ENCODE measurements at places on chromosomes 12 and 14.
A peak's percentile ranks its signal among the peaks of the same experiment; 100 is the strongest.

DNA sequence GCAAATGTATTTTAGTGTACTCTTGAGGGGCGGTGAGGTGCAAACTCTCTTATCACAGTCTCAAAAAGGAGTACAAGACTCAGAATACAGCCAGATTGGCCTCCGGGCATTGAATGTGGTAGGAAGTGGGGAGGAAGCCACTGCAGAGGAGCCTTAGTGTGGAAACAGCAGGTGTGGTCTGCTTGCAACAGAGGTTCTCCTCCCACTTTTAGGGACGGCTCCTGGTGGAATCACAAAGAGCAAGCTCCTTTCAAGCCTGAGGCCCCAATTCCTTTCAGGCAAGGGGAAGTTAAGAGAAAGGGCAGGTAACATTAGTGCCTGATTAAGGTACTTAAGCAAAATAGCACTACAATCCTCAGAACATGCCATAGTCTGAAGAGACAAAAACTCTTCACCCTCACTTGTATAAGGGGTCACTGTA lies 23.7 kb upstream of the SLC2A3 start:
- no peak for DNase-seq

- DNase-seq = peak; percentile 29
Measured at GRCh38 chr12:4909734-4910501, at the start of gene KCNA1. TSS of gene KCNA1 (plus strand) at chr12:4909905. CDS start at chr12:4911379, 1,474 bp downstream.

GRCh38 chr12:105946493-105946901 lies 192.3 kb downstream of the NUAK1 start:
- DNase-seq = no peak

DNA sequence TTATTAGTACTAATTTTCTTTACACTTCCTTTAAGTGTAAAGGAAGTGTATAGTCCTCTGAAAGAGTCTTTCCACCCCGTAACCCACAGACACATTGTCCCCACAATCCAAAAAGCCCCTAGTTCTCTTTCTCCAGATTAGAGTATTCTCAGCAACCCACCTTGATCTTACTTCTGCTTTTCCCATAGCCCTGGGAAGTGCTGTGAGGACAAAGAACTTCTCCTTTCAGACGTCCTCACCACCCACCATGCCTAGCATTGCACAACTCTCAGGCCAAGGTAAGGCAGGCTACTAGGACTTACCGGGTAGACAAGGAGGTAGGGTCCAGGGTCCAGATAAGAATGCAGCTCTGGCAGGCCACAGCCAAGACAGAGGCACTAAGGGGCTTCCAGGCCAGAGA lies 7.4 kb downstream of the AAAS start:
- no peak for DNase-seq

DNA sequence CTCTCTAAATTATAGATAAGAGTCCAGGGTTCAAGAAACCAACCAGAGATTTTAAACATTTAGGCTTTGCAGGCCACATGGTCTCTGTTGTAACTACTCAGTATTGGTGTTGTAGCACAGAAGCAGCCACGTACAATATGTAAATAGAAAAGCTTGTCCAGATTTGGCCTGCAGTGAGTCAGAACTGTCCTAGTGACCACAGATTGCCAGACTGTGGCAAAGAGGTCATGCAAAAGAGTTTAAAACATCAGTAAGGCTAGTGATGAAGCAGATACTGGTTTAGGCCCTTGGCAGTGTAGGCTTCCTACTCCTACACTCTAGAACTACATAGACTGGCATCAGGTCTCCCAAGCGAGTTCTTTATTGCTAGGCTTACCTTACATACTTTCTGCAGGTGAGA lies 117.6 kb upstream of the GARIN6 start:
- no peak for DNase-seq

DNA sequence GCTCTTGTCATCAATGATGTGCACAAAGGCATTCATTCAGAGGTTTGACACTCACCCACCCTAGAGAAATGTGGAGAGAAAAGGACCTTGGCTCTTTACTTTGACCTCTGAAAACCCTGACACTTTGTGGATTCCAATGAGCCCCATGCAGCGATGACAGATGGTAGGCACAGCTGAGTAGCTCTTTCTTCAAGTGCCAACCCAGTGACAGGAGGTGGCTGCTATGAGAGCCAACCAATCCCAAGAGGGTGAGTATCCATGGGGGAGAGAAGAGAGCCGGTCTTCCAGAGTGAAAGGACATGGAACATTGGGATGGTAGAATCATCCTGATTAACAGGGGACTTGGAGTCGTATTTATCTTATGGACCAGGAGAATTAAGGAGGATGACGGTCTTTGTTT lies 17.8 kb downstream of the SLC8A3 start:
- no peak for DNase-seq

DNA sequence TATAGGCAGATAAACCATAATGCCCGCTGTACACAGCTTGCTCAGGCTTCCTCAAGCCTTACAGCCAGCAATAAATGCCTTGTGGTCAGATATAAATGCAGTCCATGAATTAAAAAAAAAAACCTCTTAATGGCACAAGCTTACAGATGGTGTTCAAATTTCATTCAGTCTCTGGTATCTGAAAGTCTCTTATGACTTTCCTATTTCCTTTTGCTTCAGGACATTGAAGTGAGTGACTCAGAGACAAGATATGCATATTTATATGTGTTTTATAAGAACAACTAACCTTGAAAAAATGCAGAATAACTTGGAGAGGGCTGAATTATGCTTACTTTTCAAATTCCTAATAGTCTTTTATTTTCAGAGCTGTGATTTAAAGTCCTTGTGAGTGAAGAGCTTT lies 426.9 kb upstream of the MIS18BP1 start:
- peak; percentile 91 for DNase-seq

GRCh38 chr12:107442326-107442987 lies 243.1 kb upstream of the PWP1 start:
- DNase-seq = peak; percentile 21

GRCh38 chr12:91009319-91009950 lies 4.7 kb upstream of the EPYC start:
- DNase-seq = no peak

GRCh38 chr14:34355584-34356263 lies 106.3 kb downstream of the SPTSSA start:
- peak; percentile 68 for DNase-seq

DNA sequence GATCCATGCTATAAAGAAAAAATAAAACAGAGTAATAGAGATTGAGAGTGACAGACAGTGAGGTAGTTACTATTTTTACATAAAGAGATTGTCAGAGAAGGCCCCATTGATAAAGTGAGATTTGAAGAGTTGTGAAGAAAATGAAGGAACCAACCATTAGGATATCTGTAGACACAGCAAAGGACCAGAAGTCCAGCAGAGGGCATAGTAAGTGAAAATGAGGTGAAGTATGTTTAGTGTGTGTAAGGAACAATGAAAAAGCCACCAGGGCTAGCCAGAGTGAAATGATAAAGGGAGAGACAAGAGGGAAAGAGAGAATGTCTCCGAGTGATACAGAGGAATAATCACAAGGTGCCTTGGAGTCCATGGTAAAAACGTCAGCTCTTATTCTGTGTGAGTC lies 411.0 kb downstream of the NELL2 start:
- DNase-seq = no peak

GRCh38 chr12:75782069-75782581 lies 249.5 kb downstream of the PHLDA1 start:
- no peak for DNase-seq

DNA sequence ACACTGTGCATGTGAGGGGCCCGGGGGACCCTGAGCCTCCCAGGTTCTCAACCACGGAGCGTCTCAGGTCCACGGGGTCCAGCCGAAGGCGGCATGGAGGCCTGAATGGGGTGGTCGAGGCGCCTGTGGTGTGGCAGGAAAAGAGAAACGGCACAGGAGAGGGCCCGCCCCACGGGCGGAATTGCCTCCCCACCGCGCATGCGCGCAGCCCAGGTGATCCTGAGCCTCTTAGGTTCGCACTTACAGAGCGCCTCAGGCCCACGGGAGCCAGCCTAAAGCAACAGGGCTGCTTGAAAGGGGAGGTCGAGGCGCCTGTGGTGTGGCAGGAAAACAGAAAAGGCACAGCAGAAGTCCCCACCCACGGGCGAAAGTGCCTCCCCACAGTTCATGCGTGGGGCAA lies 311.0 kb downstream of the ALG10 start:
- DNase-seq = no peak

- peak; percentile 31 for DNase-seq
Measured at GRCh38 chr14:34684578-34684977, 29.8 kb downstream of the CFL2 start.

GRCh38 chr12:78149459-78149858 lies 318.8 kb downstream of the NAV3 start:
- DNase-seq = no peak

GRCh38 chr14:31122098-31122611 lies 85.4 kb downstream of the HECTD1 start:
- DNase-seq = peak; percentile 23

GRCh38 chr14:48974994-48975393 lies 611.2 kb downstream of the RPS29 start:
- no peak for DNase-seq

DNA sequence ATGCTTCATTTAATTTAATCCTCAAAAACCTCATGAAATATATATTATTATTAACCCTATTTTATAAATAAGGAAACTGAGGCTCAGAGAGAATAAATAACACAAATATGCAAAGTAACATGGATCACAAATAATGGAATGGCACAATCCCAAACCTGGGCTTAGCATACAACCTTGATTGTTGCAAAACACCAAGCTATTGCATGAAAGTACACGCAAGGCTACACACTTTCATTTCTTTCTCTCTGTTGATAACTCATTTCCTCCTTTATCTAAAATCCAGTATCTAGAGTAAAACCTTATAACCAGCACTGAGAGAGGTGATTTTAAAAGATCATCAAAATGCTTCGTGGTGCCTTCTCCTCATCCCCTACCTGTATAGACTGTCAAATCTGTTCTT lies 2.8 kb upstream of the DAAM1 start:
- DNase-seq = no peak

DNA sequence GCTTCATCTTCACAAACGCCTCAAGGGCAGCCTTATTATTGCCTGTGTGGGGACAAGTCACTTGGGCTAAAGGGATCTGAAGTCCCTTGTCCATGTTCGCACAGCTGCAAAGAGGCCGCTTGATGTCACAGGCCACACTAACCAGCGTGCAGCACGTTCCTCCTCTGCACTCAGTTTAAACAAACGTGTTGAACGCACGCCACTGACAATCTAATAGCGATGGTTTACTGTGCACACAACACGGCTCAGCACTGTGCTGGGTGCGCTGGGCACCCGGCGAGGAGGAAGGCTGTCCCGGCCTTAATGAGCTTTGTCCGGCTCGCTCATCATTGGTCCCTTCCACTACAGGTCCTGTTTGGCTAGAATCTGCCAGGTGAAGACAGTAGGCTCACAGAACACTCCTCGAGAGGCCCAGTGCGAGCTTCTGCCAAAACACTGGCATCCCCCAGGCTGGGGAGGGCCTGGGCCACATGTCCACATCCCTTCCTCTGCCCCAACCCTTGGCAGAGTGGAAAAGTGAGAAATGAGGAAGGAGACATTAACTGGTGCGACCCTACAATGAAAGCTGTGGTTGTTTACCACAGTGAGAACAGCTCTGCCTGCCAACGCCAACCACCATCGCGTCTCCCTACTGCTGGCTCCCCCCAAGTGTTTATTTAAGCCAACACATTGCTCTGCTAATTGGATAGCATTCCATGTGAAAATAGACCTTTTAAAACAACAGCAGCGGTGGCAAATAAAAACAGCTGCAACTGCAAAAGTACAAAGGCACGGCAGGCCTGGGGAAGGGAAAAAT lies 113.2 kb downstream of the RBM19 start:
- no peak for DNase-seq

DNA sequence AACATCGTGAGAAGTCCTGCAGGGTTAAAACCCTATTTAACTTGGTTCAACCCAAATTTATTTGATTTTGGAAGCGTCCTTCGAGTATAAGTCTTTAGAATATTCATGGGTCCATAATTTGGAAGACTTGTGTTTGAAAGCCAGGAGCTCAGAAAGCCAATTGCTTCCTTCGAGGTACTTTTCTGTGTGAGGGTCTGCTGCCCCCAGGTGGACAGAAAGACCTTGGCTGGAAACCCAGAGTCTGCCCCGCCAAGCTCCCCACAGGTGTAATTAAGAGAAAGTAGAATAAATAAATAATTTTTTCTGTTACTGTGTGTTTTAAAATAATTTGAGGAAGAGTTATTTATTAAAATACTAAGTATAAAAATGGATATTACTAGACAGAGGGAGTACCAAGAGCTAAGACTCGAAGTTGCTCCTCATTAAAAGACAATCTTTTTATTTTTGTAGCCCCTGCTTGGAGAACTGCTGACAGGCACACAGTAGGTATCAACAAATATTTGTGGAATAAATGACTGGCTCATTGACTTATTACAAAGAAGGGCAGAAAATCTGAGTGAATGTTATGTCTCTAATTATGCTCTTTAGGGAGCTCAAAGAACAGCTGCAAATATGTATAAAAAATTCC lies 105.8 kb downstream of the PAH start:
- peak; percentile 4 for DNase-seq

DNA sequence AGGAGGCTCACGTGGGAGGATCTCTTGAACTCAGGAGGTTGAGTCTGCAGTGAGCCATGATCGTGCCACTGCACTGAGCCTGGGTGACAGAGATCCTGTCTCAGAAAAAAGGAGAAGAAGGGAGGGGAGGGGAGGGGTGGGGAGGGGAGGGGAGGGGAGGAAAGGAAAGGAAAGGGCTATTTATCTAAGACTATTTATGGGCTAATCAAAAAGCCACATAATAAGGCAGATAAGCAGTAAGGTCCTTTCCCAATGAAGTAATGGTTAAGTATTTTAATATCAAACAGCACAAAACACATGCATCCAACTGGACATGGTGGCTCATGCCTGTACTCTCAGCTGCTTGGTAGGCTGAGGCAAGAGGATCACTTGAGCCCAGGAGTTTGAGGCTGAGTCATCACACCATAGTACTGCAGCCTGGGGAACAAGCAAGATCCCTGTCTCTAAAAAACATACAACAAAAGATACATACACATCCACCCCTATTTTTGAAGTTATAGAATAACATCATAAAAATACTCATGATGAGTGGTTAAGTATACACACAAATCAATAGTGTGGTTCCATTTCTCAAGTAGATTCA lies 9.7 kb downstream of the PAWR start:
- peak; percentile 66 for DNase-seq
